ENCODE measurements at places on chromosomes 2 and 18.

DNA sequence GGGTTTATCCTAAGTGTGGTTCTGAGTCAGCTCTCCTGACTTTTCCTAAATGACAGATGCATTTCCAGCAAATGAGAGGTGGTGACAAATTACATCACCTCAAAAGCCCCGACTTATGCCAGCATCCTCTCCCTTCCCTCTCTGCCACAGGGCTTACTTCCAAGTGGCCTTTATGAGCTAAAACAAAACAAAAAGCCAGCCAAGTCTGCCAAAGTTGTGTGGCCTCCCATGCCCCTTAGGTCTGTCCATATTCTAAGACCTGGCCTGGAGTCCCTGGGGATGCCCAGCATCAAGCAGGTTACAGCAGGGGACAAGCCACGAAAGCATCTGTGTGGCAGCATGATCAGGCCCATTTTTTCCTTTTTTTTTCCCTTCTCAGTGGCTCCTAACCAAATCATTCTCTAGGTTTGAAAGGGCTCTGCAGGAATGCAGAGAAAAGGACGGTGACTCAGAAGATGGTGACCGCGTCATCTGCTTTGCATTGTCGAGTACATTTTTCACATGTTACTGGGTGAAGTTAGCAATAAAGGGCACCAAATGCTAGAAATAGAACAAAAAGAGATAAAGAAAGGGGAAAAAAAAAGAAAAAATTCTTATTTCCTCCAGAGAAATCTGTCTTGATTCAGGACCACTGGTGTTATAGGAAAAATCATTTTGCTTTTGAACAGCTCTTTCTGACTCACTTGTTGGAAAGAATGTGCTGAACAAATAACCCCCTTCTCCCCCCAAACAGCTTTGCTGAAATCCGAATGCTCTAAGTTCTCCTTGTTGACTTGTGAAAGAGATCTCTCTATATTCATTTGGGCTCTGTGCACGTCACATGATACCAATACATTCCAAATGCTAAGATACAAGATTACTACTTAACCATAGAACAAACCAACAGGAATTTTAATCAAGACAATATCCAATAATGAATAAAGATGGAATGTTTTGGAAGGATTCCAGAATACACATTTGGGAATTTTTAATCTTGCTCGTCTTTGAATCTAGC lies 178.7 kb downstream of the EN1 start:
- DNase-seq, result no peak

DNA sequence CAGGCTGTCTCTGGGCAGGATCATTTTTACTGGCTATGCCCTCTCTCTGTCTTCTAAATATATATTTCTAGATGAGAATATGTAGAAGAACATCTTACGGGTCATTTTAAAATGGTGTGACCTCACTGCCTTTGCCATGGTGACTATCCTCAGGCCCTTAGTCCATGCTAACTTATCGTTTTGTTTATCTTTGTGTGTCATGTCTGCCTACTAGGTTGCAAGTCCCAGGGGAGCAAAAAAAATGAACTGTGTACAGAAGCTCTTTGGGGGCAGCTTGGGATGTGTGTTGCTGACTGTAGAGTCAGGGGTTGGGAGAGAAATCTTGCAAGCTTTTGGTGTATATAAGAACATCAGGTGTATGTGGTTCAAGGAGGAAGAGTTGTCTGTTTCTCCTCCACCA lies 11.0 kb downstream of the CPSF3 start:
- DNase-seq, result no peak

DNA sequence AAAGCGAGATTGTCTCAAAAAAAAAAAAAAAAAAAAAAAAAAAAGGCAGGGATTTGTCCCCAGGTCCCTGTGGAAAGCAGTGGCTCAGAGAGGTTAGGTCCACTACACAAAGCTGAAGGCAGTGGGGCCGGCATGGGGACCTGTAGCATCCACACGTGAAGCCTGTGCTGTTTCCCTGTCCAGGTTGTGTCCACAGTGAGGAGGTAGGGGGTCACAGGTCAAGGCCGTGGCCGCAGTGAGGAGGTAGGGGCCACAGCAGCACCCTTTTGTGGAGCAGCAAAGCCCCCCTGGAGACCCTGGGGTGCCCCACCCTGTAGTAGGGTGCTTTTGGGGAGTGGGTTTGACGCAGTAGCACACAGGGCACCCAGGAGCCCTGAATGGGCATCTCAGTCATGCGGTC lies 14.0 kb downstream of the TMEM177 start:
- DNase-seq, result no peak

DNA sequence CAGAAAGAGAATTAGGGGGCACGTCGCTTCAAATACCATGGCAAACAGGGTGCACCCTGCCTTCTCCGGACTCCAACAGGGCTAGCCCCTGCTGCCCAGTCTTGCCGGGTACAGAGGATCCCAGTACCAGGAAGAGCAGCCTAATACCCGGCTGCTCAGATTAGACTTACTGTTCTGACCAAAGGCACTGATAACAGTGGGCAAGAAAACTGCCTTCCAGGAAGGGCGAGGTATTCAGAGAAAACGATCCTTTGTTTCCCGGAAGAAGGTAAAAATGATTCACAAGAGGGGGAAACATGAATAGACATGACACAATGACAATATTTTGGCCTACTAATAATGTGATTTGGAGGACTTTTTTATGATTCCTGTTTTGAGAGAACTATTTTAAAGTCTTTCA lies 99.9 kb downstream of the SS18 start:
- no peak for DNase-seq

- DNase-seq, result no peak
Measured at GRCh38 chr2:214899751-214900150, 90.3 kb upstream of the BARD1 start.
